ENCODE measurements at places on chromosomes 4 and X.

DNA sequence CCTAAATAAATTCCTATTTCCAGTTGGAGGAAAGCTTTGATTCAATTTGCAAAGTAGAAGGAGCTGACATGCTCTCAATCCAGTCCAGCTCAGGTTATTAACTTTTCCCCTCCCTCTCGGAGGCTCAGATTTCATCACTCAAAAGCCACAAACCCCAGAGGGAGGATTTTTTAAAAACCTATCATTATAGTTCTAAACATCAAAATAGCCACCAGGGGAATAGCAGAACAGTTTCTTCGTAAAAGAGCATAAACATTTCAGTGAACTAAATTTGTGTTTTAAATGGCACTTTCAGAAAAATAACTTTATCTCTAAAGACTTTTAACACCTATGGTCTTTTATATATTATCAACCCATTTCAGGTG, 8.8 kb downstream of the GPRIN3 start:
- DNase-seq, result peak; percentile 30

DNA sequence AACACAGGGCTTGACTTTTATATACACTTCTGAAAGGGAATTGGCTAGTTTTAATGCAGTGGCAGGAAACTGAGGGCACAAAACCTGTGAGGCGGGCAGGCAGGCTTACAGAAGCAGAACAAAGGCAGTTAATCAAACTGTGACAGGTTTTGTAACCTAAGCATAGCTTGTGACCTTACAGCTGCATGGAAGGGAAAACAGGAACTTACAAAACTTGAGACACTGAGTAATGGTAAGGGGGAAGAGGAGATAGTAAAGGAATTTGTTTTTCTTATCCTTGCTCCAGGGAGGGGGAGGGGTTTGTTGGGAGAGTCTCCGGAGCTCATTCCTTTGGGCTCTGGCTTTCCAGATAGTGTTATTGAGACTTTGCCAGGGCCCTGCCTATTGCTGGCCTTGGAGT, 55.6 kb downstream of the SLITRK4 start:
- DNase-seq, result no peak

DNA sequence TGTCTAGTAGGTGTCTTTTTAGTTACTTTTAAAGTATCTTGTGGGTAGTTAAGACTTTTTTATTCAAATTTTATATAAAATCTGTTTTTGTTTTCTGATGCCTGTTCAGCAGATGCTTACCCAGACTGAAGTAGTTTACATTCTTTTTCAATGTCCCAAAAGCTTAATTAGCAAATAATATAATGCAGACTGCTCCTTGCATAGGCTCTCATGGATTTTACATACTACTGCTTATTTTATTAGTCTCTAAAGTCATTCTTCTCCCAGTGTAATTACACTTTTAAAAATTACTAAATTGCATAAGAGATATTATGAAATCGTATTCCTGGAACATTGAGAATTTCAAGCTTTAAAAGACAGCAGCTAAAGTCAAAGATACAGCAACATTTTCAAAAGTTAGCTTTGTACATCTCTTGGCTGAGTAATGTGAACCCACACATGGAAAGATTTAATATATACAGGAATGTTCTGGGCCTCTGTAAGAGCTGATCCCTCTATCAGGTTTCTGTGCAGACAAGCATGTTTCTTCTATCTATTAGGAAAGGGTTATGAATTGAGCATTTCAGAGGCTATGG, 148.4 kb upstream of the SPRY1 start:
- DNase-seq, result no peak

DNA sequence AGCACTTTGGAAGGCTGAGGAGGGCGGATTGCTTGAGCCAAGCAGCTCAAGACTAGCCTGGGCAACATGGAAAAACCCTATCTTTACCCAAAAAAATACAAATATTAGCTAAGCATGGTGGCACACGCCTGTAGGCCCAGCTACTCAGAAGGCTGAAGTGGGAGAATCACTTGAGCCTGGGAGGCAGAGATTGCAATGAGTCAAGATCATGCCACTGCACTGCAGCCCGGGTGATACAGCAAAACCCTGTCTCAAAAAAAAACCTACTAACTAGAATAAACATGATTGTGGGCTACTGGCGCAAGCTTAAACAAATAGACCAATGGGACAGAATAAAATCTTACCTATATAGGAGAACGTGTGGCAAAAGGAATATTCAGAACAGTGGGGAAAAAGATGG, 7.3 kb downstream of the CDKL2 start:
- DNase-seq, result no peak

DNA sequence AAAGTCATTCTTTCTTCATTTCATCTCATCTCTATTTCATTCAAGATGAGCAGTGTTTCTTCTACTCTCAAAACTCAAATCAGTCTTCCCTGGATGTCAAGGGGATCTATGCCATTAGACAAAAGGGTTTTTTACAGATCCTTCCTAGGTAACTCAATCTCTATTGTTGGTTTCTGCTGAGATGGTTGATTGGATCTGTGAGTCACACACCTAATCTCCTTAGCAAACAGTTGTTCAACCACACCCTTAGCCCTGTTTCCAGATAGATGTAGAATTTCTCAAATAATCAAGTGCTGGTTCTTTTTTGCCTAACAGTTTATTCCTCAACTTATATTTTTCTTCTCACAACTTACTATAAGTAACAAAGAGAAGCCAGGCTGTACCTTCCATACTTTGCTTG, 200.5 kb downstream of the KDR start:
- no peak for DNase-seq

DNA sequence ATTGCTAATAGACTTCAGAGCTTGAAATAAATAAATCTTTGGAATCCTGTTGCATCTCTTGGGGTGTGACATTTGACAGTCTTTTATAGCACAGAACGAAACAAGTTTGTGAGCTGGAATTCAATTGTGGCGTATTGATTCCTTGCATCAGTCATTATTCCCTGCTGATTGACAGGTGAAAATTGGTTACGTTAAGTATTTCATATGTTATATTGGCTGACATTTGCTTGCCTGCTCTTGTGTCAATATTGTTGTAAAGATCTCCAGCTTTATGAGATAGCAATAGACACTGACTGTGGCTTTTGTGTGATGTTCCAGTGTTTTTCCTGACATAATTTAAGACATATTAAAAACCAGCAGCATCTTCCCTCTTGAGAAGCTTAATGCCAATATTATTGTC, 644.4 kb upstream of the FAM241A start:
- DNase-seq, result no peak

GRCh38 chrX:72621625-72622485, 49.2 kb upstream of the HDAC8 start:
- no peak for DNase-seq

DNA sequence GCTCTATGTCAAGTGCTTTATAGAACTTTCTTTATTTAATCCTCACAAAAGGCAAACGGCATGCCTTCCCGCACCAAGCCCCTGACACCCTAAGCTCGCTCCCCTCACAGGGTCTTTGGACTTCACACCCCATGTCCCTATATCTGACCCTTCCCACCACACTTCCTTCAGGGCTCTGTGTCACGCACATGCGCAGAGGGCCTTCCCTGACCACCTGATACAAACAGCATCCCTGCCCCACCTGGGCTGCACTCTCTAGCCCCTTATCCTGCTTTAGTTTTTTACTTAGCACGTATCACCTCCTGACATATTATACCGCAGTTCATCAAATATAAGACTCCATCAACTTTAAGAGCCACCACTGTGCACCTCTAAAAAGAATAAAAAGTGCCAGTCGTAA, 49.8 kb downstream of the SOD3 start:
- DNase-seq, result no peak

All from NCI-H2171 (cell line).